WERI-Rb-1 (cell line): ENCODE measurements at places on chromosomes 7 and 10.

DNA sequence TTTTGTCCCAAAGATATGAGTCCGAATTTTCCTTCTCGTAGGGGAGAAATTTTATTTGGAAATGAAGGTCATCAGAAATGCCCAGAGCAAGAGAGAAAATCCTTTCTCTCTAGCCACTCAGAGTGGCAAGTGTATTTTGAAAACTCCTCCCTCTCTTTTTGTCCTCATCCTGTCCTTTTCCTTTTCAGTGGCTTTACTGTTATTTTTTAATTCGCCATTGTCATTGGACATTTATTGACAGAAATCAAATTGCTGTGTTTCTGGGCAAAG, 39.6 kb downstream of the TET1 start:
- no peak for DNase-seq

GRCh38 chr7:73573276-73573675, 5.1 kb downstream of the TBL2 start:
- no peak for DNase-seq

- DNase-seq = no peak
Measured at GRCh38 chr7:47478017-47478344, 103.9 kb downstream of the TNS3 start.

DNA sequence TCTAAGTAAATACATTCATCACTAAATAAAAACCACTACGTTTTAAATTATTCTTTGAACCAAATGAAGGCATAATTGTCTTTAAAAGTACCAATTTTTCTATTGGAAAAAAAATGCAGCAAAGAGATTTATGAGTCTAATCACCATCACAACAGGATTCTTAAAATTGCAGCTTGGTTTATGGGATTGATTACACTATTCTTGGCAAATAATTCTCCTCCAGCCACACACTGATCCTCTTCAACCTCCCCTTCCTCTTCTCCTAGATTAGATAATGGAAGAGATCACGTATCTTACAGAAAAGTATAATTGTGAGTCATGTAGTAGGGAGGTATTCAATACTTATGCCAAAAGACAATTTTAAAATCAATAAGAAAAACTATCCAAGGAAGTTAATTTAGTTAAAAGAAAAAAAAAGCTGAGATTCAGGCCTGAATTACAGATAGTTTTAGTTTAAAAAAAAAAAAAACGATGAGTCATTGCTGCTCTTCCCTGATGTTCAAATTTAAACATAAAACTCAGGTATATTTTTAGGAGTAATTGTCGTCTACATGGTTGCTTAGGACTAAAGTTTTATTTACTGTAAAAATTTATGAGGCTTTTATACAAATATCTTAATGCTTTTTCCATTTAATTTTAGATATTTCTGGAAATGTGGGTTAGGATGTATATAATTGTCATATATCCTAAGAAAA, 133.7 kb upstream of the CDK1 start:
- DNase-seq = no peak

GRCh38 chr7:121824276-121824675, 48.7 kb upstream of the PTPRZ1 start:
- DNase-seq = no peak

DNA sequence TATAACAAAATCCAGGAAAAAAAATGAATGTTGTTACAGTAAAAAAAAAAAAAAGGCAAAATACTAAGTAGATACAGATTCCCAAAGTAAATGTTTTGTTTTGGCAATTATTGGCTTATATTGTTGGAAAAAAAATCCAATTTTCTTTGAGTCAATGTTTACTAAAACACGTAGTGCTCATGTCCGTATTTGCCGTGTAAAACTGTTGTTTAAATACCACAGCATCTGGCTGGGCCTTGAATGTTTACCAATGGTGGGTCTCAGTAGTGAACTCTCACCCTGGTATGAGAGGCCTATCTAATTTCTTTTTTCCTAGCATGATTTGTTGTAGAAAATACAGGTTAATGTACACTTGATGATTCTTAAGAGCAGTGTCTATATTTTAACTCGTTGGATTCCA, 41.4 kb upstream of the SLC26A5 start:
- no peak for DNase-seq

DNA sequence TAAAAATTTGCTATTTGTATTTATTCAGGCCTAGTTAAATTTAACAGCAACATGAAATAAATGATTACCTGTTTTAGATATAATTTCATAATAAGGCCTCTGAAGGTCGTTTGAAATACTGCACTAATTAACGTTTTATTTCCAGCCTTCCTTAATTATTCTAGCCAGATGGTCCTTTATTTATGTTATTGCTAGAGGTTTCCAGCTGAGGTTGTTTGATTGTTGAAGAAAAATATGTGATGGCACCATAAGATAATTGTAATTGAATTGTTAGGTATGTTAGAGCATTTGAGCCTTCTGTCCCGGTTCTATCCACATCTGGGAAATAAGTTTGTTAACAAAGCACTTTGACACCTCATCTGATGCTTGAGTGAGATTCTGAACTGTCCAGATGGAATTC, 556.1 kb downstream of the ATRNL1 start:
- no peak for DNase-seq

- no peak for DNase-seq
Measured at GRCh38 chr10:102116656-102117055, 3.5 kb downstream of the LDB1 start.

DNA sequence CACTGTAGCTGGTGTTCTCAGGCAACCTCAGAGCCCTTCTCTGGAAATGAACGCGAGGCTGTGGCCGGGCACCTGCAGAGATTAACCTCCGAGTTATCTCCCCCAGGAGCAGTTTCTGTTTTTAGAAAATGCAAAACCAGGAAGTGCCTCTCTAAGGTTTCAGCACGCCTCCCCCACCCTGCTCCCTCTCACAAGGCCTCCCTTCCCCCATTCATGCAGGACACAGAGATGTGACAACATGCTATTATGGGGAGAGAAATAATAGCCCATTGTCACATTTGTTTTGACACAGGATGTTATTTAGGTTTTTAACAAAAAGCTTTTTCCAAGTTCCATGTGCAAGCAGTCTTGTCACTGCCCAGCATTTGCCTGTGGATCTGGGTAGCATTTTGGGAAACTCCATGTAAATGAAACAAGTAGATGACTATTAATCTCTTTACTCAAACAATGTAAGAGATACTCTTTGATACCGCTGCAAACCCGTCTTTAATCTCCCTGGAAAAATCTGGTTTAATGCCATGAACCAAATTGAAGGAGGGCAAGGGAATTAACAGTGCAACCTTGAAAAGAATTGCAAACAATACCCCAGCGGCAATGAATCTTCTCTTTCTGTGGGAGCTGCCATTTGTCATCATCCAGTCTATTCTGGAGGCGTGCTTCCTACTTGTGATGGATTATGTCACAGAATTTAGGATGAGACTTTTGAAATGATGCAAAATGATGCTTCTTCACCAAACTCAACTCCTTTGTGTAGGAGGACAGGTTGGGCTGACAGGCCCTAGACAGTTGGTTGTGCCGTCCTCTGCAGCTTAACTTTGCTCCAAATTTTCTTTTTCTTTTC, 86.5 kb upstream of the NMT2 start:
- no peak for DNase-seq

- DNase-seq = no peak
Measured at GRCh38 chr10:68759967-68760366, 38.9 kb downstream of the CCAR1 start.

DNA sequence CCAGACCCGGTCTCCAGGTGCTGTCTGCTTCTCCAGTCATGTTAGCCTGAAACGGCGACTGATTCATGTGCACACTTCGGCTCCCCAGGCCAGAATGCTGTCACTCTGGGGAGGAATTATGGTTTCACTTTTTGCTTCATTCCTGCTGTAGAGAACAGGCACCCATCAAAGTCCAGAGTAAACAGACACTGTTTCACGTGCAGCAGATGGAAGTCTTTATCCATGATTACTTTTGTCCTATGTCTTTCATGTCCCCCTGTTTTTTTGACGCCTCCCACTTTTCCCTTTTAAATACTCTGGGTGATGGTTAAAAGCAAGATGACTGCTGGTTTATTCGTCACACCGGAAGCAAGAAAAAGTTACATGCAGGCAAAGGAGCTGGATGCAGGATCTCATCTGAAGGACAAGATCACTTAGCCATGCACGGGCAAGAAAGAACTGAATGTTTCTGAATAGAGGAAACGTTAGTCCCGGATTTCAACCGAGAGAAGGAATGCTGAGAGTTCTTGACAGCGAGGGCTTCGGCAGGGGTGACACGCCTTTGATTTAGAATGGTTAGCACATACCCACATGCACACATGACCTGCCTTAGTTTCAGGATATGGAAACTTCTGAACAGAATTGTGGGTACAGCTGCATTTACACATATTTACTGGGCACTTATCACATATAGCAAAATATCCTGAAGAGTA, 250.0 kb upstream of the KLF6 start:
- DNase-seq = no peak

DNA sequence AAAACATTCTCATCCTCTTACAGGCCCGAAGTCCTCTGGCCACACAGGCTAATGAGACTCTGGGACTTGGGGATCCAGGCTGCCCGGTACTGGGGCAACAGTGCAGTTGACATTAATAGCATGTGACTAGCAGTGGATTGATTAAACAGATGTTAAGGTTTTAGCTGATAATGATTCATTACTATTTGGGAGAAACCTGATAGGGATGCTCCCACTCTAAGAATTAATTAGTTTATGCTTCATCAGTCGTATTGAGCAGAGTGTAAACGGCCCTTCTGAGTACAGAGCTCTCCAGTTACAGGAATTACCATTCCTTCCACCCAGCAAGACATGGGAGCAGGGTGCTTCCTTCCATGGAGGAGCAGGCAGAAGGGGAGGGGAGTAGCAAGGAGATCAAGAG, 82.7 kb downstream of the RPS24 start:
- DNase-seq = no peak

DNA sequence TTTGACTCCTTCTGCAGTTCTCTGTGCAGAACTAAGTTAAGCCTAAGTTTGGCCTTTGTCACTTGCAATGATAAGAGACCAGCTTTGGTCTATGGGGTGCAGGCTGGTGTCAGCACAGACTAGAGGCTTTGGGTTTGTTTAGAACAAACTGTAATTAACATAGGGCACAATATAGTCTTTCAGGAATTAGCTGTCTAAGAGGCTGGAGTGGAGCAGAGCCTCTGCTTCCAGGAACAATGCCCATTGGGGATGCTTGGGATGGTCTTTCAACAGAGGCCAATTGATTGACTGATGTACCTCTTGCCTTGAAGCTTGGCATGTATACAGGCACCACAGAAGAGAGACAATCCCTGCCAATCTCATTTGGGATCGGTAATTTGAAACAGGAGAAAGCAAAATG, 4.7 kb downstream of the SUFU start:
- no peak for DNase-seq
